ENCODE measurements at places on chromosomes 16 and 17.
A peak's percentile ranks its signal among the peaks of the same experiment; 100 is the strongest.

DNA sequence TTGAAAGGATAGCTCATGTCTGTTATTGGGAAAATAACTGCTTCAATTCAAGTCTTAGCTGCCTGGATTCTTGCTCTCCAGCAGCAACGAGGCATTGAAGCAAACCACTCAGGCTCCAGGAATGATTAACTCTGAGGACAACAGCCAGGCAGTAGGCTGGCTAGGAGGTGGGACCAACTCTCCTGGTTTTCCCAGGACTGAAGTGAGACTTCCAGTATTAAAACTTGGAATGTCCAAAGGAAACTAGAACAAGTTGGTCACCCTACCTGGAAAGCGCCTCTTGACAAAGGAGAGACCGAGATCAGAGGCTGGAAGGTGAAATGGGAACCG lies 100.7 kb downstream of the SALL1 start:
- no peak for DNase-seq

DNA sequence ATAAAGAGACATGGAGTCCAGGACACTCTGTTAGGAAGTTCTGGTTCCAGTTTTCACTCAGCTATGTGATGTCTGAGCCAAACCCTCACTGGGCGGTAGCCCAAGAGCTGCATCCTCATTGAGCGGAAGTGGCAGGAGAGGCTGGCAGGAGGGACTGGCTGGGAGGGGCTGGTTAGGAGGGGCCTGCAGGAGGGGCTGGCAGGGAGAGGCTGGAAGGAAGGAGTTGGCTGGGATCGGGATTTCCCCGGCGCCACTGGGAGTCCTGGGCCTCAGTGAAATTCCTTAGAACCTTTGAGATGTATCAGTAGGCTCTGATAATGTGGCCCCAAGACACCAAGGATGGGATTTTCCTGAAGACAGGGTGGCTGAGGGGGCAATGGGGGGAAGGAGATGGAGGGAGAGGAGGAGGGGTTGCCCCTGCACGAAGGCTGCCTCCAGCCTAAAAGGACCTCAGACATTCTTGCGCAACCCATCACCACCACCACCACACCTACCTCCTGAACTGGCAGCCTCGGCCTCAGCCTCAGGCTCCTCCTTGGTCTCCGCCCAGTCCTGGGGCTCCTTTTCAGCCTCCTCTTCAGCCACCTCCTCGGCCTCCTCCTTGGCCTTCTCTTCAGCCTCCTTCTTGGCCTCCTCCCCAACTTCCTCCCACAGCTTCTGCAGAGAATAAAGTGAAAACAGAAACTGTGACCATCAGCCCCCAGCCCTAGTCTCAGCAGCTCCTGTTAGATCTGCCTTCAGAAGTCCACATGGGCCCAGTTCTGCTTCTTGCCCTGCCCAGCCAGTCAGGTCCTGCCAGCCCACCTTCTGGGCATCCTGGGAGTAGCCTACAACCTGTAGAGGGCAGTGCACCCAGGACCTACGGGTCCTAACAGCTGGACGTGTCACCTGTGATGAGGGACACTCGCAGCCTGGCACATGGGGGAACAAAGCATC lies 31.7 kb downstream of the CNGB1 start:
- DNase-seq: no peak

DNA sequence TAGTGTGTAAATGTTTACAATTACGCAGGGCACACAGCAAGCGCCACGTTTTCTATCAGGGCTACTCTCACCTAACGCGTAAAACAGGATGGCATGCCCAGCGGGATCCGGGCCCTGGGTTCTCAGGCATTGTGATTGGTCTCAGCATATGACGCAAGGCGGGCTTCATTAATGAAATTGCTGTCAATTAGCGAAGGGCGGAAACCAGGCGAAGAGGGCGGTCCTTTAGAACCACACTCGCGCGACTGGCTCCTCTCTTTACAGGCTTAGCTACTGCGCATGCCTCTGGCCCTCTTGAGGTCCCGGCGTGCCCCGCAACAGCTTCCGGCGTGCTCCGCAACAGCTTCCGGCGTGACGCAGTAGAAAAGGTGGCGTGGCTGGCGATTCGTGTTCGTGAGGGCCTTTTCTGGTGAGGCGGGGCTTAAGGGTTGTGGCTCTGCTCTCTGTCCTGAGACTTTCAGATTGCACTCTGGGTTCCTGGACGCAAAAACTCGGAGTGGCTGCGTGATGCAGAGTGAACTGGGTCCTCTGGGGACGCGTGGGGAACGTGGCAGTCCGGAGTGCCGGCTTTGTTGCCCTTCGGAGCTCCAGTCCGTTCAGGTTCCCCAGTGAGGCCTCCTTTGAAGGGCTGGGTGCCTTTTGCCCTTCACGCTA lies 9.2 kb downstream of the OR2C1 start:
- peak; percentile 97 for DNase-seq

DNA sequence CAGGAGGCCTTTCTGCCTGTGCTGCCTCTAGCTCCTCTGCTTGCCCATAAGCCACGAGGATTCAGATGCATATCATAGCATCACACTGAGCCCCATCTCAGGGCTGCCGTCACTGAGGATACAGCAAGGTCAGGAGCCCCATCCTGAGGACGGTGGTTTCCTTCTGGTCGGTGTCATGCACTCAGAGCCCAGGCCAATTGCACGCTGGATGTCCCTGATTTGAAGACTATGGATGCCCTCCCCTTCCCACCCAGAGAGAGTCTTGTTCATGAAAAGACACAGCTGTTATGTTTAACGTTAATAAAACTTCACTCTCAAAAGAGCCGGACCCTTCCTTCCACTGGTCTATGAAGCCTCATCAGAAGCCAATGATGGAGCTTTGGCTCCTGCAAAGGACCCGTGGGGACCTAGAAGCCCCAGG lies 19.9 kb downstream of the COTL1 start:
- no peak for DNase-seq

DNA sequence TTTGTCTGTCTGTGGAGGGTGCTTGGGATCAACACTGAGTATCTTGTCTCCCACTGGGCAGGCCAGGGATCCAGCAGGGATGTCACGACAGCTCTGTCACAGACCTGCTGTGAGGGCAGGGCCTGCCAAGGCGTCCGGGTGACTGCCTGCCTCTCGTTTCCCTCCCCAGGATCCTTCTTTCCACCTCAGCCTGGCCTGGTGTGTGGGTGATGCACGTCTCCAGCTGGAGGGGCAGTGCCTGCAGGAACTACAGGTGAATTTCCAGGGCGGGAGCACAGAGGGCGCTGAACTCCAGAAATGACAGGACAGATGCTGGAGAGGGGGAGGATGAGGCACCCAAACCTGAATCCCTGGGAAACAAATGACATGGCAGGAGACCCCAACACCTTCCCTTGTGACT lies 6.8 kb upstream of the MMP15 start:
- no peak for DNase-seq

DNA sequence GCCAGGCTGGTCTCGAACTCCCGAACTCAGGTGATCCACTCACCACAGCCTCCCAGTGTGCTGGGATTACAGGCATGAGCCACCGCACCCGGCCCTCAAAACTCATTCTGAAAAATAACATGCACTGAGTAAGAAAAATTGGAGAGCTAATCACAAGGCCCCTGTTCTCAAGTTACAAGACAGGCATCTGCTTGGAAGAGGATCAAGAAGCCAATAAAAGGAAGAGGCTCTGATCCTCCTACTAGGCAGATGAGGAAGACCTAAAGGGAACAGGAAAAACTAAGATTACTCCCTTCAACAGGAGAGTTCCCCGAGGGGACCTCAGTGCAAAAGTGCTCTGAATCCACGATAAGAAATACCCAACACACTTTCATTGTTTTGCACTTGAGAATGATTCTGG lies 18.4 kb downstream of the BLMH start:
- no peak for DNase-seq

DNA sequence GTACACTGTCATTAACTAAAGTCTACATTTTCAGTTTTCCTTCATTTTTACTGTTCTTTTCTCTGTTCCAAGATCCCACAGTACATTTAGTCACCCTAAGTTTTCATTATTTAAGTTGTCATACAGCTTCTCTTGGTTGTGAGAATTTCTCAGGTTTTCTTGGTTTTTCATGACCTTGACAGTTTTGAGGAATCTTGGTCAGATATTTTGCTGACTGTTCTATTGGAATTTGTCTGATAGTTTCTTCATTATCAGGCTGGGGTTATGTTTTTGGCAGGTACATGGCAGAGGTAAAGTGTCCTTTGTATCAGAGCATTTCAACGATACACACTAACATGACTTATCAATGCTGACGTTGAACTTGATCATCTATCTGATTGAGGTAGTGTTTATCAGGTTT lies 19.6 kb downstream of the MBTD1 start:
- DNase-seq: no peak

DNA sequence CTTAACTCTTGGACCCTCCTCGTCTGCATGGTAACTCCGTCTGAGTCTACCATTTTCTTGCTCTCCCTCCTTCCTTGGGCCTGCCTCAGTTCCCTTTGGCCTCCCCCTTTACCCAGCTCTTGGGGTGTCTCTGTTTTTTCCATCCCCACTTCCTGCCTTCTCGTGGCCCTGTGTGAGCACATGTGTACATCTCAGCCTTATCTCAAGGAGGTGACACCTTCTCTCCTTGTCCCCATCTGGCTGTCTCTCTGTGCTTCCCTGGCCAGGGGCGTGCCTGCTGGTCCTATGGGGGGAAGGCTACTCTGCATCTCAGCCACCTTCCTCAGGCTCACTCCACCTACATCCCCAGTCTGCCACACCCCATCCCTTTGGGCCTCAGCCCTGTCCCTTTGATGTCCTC lies 6.6 kb downstream of the CTF1 start:
- no peak for DNase-seq

- no peak for DNase-seq
Measured at GRCh38 chr17:41785859-41786226, 668 bp downstream of the JUP start.

DNA sequence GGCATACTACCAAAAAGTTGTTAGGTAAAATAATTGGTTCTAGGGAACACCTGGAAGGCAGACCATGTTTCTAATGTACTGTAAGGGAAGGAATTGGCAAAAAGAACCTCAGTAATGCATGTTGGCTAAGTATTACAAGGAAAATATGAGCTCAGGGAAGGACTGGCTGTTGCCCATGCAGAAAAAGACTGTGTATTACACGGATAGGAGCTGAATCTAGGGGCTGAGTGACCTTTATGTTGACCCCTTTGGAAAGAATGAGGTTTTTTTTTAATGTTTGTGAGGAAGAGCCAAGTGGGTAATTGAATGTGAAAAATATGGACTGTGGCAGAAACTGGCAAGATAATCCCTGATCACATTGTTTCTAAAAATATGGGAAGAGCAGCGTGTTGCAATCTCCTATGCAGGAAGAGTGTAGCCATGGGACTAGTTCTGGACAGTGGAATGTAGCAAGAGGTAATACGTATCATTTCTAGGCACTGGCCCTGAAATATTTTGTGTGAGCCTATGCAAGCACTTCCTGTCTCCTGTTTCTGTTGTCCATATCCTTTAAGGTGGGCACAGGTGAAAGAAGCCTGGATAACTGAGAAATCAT lies 95.1 kb upstream of the CNTNAP4 start:
- DNase-seq: no peak

GRCh38 chr16:24111724-24112302 lies 144.3 kb upstream of the CACNG3 start:
- no peak for DNase-seq

DNA sequence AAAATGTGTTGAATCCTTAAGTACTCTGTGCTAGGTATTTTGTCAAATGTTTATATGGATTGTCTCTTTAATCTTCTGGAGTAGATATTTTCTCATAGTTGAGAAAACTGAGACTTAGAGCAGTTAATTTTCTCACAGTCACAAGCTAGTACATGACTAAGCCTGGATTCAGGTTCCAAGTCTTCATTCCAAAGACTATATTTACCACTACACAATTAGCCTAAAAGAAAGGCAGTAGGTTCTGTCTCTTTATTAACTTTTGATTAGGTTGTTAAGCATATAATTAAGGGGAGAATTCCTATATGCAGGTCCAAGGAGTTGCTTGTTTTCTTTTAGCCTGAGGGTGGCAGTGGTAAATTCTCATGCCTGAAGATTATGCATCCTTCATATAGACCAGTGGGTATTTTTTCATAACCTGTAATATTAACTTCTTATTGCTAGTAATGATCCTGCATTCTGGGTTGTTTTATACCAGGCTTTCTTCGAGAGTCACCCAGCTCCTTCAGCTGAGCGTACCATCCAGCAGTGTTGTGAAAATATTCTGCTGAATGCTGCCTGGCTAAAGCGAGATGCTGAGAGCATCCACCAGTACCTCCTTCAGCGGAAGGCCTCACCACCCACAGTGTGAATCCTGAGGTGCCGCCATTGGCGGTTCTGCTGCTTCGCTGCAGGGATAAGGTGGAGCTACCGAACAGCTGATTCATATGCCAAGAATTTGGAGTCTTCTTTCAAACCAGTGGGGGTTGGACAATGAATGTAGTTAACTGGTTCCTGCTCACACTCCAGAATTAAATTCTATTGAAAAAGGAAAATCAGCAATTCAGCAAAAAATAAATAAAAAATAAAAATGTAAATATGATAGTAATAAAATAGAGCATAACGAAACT lies 28.2 kb upstream of the KPNB1 start:
- peak; percentile 95 for DNase-seq

GRCh38 chr17:35809855-35810461 lies 674 bp downstream of the TAF15 start:
- no peak for DNase-seq

- DNase-seq: peak; percentile 32
Measured at GRCh38 chr17:8629371-8630226, 926 bp downstream of the MYH10 start.

DNA sequence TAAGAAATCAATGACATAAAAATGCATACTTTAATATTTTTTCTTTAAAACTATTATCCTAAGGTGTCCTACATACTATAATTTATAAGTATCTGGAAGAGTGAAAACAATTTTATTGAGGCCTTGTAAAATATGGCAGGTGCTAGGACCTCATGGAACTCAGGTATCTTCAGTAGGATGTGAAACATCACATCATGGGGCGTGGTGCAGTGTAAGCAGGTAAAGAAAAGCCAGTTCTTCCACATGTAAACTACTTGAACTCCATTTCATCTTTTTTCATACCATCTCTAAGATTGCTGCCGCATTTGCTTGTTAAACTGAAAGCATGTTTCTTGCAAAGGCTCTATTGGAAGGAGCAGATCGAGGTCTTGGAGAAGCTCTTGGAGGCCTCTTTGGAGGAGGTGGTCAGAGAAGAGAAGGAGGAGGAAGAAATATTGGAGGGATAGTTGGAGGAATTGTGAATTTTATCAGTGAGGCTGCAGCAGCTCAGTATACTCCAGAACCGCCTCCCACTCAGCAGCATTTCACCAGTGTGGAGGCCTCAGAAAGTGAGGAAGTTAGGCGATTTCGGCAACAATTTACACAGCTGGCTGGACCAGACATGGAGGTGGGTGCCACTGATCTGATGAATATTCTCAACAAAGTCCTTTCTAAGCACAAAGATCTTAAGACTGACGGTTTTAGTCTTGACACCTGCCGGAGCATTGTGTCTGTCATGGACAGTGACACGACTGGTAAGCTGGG lies at the start of gene CAPNS2:
TSS of gene CAPNS2 (plus strand) at position 253 of the 744 bp plus-strand sequence. CDS start at position 326, 73 bp downstream.
- DNase-seq: no peak

GRCh38 chr16:15141586-15141985 lies 47.5 kb upstream of the RRN3 start:
- DNase-seq: no peak

GRCh38 chr16:17936766-17937402 lies 399.7 kb downstream of the NPIPA8 start:
- no peak for DNase-seq

GRCh38 chr16:53372992-53373871 lies 61.0 kb upstream of the RBL2 start:
- DNase-seq: no peak

Measured in HTR-8/SVneo (cell line).